Activated naive CD4-positive, alpha-beta T cell treated with anti-CD3 and anti-CD28 coated beads, Interleukin-2, amount 50 U/mL, for 16 hours (primary cell): ENCODE measurements at places on chromosomes 12 and 14.

GRCh38 chr14:54194501-54194900 is 202.3 kb upstream of the CDKN3 start:
- no peak for DNase-seq

- no peak for DNase-seq
These were observed 30.8 kb downstream of the LGMN start for GRCh38 chr14:92717571-92718042.

DNA sequence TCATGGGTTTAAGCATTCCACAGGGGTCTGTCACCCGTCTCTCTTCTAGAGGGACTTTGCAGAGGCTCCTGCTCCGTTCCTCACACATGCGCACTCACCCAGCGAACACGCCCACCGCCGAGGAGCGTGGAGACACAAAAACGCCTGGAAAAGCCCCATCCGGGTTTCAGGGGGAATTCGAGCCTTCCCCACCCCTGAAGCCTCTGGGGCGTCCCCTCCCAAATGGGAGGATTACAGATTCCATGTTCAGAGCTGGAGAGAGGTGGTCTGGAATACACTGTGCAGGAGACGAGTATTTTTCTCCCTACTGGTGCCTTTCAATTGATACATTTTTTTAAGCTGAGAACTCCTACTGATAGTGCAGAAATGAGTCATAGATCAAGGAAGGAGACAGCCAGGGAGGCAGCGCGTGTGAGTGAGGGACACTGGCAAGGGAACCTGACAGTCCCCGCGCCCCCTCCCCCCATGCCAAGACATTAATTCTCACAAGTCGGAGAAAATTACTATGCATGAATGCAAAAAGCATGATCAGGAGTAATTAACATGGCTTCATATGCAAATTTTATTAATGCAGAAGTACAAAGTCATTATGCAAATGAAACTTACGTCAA is 36.9 kb downstream of the BCL11B start:
- DNase-seq: peak; percentile 90

DNA sequence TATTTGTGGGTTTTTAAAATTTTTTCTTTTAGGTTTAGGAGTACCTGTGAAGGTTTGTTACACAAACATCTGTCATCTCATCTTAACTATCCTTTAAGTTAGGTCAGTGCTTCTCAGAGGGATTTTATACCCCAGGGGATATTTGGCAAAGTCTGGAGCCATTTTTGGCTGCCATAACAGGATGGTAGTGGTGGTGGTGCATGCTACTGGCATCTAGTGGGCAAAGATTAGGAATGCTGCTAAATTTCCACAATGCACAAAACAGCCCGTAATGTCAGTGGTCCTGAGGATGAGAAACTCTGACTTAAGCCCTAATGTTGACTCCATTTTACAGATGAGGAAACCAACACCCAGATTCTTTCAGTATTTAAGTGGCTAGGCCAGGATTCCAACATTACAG is 85.2 kb upstream of the MYF6 start:
- no peak for DNase-seq

DNA sequence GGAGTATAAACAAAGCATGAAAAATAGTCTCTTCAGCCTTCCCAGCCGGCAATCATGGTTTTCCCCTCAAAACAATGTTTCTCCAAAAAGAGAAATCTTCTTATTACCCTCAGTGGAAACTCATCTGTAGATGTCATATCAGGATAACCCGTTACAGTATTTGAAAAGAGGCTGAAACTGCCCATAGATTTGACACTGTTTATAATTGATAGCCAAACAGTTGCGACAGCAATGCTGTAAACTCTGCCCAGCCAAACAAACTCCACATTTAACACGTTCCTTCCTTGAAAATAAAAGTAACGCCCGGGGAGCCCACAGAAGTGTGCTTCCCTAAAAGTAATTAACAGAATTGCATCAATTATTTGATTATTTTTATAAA is 201.3 kb upstream of the FOXN3 start:
- DNase-seq: no peak

GRCh38 chr12:28708918-28709371 is 440.1 kb upstream of the FAR2 start:
- no peak for DNase-seq

- no peak for DNase-seq
These were observed 118.9 kb upstream of the PTPRB start for GRCh38 chr12:70756118-70756517.

DNA sequence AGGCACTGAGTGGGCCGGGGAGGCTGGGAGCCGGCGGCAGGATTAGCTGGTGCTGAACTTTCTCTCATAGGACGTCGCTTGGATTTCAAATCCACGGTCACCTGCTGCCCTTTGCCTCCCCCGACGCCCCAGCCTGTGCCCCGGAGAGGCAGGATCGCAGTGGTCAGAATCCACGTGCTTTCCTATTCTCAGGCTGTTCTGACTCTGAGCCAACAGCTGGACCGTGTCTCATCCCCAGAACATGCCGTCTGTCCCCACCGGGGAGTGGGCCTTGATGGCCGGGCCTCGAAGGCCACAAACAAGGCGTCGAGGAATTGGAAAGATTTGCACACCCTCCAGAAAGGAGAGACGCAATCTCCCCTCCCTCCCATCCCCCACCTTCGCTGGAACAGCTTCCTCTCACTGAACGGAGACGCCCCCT is 18.5 kb upstream of the MLXIP start:
- no peak for DNase-seq

DNA sequence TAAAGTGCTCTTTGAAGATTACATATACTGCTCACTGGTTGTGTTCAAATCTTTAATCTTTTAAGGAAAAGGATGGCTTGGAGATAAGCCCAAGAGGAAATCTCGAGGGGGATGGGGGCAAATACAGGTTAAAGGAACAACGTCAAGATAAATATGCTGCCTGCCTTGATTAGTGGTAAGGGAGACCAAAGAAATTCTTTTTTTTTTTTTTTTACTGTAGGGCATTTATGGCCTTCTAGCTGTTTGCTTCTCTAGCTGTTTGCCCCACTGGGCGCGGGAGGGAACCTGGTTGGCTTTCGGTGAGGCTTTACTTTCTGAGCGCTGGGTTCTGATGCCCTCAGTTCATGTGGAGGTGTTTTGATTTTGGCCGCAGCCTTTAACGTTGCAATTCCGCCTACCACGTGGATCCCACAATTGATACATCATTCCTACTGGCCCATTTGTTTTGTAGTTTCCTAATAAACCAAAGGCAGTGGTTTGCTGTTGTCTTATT is 5.7 kb downstream of the CCND2 start:
- no peak for DNase-seq

DNA sequence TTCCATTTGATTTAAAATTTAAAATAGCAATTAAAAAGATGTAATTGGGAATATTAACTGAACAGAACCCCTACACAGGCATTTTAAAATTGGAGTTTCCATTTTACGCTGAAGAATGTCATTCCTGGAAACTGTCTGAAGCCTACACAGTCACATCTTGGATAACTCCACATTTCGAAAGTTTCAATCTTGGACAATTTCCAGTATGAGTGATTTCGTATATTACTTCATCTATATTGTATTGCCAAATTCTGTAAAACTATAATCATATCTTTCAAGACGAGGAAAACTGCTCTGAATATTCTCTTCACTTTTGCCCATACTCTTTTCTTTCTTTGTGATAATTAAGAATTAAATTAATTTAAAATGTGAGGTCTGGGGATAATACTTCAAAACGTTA is 194.2 kb upstream of the ABCD2 start:
- no peak for DNase-seq

DNA sequence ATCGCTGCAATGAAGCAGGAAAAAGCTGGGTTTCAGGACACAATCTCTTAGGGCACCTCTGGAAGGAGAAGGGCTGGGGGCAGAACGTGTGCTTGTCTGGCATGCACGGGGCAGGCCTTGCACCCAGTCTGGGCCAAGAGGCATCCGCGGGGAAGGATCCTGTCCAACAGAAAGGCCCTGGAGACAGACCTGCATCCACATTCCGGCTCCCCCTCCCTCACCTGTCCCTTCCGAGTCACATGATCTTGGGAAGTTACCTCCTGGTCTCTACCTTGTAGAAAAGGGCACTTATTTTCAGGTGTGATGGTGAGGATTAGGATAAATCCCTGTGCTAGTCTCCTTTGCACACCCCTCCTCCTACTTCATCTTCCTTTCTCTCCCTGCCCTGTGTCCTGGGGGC is 25.4 kb downstream of the CLMN start:
- DNase-seq: no peak

DNA sequence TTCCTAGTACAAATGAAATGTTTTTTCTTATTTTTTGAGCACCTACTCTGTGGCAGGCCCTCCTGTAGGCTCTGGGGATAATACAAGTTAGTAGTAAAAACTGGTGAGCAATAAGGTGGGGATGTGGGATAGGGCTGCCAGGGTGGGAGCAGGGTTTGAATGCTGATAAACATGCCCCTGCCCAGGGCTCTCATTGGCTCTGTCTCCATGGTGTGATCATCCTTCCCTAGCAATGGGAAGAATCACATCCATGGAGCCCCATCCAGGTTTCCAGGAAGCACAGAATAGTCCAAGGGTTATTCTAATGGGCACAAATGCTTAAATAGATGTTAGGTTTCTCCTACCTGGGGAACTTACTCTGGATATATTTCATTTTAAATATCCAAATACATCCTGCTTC is 45.5 kb downstream of the GIT2 start:
- no peak for DNase-seq
